Coronary artery (tissue), 2 donors: ENCODE measurements at places on chromosomes 13 and 19.

- no peak for DNase-seq
These were observed 58.0 kb downstream of the TGDS start for GRCh38 chr13:94537740-94538630.

- no peak for DNase-seq
These were observed 938.4 kb upstream of the SLC10A2 start for GRCh38 chr13:104004572-104004971.

GRCh38 chr13:74346960-74347359, 212.8 kb upstream of the KLF12 start:
- no peak for DNase-seq

GRCh38 chr13:66895780-66896179, 334.4 kb downstream of the PCDH9 start:
- no peak for DNase-seq
